ENCODE measurements at places on chromosomes 12 and 14. TPM values are rescaled to one million over a fixed set of nuclear protein-coding genes. Genes with fewer than 3 reads are reported as not detected.

GRCh38 chr12:95805864-95806671, 15.5 kb upstream of the NTN4 start:
- peak; percentile 95 for ATAC-seq

DNA sequence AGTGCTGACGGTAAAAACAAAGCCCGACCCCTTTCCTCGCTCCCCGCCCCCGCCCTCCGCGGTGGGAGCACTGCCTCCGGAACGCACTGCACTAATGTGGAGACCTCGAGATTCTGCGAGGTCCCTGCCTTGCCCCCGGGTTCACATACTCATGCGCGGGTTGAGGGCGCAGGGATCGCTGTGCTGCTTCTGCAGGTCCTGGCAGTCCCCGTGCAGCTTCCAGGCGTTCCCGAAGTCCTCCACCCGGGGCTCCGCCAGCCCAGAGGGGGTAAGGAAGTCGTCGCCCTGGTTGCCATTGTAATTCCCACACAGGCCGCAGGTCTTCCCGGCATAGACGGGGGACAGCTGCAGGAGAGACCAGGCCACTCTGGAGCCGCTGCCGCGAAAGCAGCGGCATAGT, 66.8 kb downstream of the VWF start:
- no peak for ATAC-seq

Gene TAC3
- 1.5 TPM for total RNA-seq

Gene DTD2
- 22.4 TPM for total RNA-seq

Gene SLC7A7
- 0.71 TPM for total RNA-seq

Gene PHETA1
- 1.2 TPM for total RNA-seq
